Activated CD8-positive, alpha-beta memory T cell treated with anti-CD3 and anti-CD28 coated beads, Interleukin-2, amount 50 U/mL, for 4 hours (primary cell): ENCODE measurements at places on chromosomes 16 and 17.

DNA sequence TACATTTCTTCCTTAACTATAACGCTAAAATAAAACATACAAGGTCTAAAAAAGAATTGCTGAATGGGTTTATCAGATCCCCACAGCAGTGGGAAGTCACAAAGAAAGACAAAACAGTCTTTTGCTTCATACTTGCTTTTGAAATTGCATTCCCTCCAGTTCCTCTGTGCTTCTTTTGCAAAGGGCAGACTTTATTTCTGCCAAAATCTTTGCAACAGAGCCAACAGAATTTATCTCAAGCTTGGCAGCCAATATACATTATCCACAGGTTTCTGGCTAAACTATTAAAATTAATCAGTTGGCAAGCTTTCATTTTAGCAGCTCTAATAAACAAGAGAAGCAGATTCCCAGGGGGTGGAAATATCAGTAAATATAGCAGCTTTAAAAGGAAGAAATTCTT lies 378.9 kb upstream of the CA10 start:
- DNase-seq = no peak

GRCh38 chr17:19386051-19386929 lies 700 bp downstream of the MFAP4 start:
- no peak for DNase-seq

DNA sequence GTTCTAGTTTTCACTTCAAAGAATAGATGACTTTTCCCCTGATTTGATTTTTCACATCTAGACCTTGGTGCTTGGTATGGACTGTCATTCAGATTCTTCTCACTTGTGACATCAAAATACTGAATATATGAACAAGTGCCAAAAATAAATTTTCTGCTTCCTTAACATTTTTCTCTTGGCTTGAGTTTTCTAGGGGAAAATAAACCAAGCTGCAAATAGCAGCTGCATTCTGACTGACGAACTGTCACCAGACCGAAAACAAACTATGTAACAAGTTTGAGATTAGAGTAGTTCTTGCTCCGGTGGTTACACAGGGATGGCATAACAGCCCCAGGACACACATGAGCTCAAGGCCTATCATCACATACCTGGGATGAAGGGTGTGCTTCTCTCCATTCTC lies 345.7 kb downstream of the CNTNAP4 start:
- DNase-seq = no peak

GRCh38 chr17:79803997-79804855 lies 7.3 kb upstream of the CBX8 start:
- DNase-seq = peak; percentile 62

DNA sequence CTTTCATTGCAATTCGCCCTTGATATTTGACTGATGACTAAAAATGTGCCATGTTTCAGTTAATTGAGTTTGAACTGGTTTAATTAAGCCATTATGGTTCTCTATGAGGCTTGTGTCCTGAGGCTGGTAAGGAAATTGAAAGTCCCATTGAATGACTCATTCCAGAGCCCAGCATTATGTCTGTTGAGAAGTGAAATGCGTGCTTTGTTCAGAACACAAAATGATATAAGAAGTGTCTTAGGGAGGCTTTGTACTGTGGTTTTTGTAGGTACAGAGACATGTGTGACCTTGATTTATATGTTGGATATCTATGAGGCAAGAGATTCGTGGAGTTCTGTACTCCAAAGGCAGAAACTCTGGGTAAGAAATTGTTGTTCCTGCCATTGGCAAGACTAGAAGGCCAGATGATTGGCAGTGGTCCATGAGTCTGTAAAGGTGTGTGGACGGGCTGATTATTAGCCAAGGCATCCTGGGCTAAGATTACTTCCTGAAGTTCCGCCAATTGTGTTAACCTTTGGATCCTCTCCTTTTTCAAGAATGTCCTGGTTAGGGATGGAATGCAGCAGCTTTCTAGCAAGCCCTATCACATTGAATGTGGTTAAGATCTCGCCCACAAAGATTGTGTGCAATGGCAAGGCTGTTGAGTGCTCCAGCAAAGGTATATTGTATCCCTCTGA lies 103.7 kb downstream of the NPIPB5 start:
- no peak for DNase-seq

GRCh38 chr17:38911081-38911730 lies 14.2 kb upstream of the LASP1NB start:
- DNase-seq = no peak

DNA sequence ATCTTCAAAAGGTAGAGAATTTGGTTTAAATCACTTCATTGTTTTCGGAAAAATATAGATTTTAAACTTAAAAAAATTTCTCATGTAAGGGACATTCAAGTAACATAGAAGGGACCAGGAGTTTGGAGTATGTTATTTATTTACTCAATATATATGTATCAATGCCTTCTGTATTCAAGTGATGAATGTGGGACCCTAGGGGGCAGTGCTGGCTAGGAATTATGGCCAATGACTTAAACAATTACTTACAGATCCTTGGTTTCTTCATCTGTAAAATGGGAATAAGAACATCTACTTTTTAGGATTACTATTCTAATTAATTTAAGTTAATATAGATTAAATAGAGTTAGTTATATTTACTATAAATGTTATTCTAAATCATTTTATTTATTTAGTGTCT lies 886.3 kb upstream of the RBFOX1 start:
- DNase-seq = no peak
